GM23248 (cell line): ENCODE measurements at places on chromosomes 16 and 17. TPM values are rescaled to one million over a fixed set of nuclear protein-coding genes. Genes with fewer than 3 reads are reported as not detected.
A peak's percentile ranks its signal among the peaks of the same experiment; 100 is the strongest.

- H3K27ac ChIP-seq = no peak overlapping the region
- H3K4me3 ChIP-seq = no peak overlapping the region
- no peaks in the 10 kb centered on the region for H3K36me3 ChIP-seq
- no peaks in the 10 kb centered on the region for H3K4me1 ChIP-seq
These were observed 81.5 kb downstream of the SLC6A2 start for GRCh38 chr16:55737318-55737717.

DNA sequence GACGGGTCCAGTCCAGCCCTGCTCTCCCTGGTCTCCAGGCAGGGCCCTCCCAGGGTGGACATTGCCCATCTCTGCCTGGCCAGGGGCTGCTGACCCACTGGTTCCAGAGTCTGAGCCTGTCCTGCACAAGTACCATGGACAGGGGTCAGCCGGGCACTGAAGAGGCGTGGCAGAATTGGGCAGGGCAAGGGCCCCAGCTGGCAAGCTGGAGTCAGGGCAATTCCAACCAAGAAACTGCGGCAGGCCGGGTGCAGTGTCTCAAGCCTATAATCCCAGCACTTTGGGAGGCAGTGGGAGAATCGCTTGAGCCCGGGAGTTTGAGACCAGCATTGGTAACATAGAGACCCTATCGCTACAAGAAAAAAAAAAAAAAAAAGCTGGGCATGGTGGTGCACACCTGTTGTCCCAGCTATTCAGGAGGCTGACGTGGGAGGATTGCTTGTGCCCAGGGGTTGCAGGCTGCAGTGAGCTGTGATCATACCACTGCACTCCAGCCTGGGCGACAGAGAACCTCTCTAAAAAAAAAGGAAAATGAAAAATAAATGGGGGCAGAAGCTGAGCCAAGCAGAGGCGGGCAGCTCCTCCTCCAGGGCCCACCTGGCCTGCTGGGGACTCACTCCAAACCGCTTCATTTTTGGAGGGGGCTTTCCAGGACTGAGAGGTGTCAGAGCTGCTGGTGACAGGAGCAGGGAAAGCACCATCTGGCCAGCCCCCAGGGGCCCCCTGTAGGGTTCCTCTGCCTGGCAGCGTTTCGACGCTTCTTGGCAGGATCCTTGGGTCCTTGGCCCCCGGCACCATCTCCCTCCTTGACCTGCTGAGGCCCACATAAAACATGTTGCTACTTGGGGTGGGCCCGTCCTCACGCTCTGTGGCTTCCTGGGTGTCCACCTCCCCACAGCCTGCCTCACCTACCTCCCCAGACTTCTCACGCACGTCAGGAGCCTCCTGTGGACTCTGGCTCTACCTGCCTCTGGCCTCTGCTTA is 2.9 kb upstream of the MAFG start:
- no peak overlapping the region for H3K4me3 ChIP-seq
- H3K36me3 ChIP-seq = no peaks in the 10 kb centered on the region
- H3K27me3 ChIP-seq = no peaks in the 10 kb centered on the region

DNA sequence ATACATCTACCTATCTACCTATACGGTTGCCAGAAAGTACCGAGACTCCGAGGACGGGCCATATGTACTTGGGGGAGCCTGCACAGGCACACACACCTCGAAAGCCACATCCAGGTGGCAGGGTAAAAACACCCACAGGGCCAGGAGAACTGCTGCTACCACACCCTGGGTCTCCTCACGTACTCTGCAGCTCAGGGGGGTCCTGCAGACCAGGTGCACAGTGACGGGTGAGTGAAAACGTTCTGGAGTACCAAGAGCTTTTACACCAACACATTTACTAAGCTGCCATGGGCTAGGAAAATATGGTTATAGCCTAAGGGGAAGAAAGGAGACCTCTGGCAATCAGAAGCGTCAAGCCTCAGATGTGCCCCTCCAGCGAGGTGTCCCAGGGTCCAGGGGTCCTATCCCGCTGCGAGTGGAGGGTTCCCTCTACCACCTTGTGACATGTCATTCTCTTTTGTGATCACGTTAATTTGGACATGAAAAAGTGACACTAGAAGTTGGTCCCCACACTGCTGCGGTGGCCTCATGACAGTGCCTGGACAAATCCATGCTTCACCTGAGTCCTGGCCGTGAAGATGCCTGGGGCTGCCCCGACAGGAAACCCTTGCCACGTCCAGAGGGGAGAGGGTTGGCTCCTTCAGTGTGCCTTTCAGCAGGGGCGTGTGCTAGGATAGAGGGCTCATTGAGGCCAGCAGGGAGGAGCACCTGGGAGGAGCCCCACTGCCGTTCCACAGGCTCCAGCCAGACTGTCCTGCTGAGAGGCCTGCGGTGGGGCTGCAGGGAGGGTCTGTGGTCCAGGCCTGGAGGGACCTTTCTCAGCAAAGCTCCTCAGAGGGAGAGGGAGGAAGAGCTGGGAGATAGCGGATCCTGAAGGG is 1.8 kb downstream of the CANT1 start:
- no peaks in the 10 kb centered on the region for H3K27me3 ChIP-seq
- peaks cover 30% of the 10 kb centered on the region for H3K4me1 ChIP-seq
- peak overlapping the region; percentile 94 for H3K4me3 ChIP-seq

Gene SMIM22
- not detected in 2 replicates for polyA plus RNA-seq

DNA sequence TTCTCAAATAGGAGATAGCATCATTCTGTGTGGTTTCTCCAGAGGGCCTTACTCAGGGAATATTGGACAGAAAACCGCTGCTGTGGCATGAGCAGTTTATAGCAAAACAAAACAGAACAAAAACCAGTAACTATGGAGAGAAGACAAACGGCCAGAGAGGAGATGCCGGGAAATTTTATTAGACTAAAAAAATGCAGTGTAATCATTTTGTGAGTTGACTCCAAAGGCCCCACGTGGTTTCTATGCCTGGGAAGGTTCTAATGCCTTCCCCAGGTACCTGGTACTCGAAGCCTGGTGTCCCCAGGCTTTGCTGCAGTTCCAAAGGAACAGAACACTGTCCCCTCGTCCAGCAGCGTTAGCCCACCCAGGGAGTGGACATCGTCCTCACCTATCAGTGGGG is 12.9 kb upstream of the CACNG5 start:
- no peak overlapping the region for H3K4me3 ChIP-seq
- DNase-seq = no peak
- H3K36me3 ChIP-seq = no peaks in the 10 kb centered on the region
- no peaks in the 10 kb centered on the region for H3K4me1 ChIP-seq
- H3K27ac ChIP-seq = no peak overlapping the region
- H3K27me3 ChIP-seq = peaks cover 20% of the 10 kb centered on the region
